ENCODE measurements at places on chromosomes 5 and 9. TPM values are rescaled to one million over a fixed set of nuclear protein-coding genes. Genes with fewer than 3 reads are reported as not detected.
A peak's percentile ranks its signal among the peaks of the same experiment; 100 is the strongest.

The ITGA2 gene
- total RNA-seq: 35.8 TPM

DNA sequence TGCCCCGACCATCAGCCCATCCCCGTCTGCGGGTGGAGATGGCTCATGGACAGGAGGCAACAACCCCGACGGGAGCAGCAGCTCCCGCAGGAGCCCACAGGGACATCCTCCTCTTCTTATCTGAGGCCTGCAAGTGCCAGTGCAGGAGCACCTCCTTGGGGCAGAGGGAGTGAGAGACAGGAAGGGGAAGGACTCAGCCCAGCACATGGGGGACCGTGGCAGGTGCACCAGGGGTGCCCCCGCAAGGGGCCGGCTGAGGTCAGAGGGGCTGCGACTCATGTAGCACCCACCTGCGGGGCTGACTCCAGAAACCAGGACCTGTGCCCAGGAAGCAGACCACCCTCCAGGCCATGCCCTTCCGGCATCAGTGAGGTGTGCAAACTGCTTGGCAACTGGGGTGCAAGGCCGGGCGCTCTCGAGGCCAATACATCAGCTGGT is 259.8 kb upstream of the ADAMTS16 start:
- H3K36me3 ChIP-seq: no peaks in the 10 kb centered on the region
- no peak overlapping the region for H3K4me3 ChIP-seq
- H3K4me1 ChIP-seq: no peaks in the 10 kb centered on the region

DNA sequence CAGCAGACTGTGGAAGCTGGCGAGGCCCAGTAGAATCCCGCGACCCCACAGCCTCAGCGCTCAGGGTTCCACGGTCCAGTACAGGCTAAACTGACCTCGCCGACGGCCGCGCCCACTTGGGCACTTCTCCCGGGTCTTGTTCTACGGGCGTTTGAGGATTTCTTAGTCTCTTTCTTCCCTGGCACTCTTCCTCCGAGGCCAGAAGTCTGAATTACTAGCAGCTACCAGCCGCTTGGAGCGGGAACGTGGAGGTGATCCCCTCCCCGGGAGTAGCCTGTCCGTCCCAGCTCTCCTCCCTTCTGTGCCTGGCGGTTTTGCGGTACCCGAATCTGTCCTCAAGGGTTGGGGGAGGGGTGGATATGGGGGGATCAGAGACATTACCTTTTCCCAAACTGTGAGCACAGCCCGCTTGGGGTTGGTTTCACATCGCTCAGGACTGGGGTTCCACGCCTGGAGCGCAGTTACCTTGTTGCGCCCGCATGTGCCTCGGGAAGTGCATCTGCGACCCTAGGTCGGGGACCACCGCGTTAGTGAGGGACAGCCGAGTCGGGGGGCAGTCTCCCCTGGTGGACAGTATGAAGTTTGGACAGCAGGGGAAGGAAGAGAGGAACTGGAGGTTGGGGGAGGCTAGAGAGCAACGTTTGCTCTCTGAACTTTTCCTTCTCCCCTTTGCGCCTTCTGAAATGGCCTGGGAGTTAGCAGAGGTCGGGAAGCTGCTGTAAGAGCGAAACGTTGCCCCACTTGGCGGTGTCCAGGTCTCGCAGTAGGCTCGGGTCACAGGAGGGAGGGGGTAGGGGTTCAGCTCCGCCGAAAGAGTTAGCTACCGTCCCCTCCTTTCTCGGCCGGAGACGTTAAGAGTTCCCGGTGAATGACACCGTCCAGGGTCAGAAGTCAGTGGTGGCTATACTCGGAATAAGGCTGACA is 190.8 kb downstream of the MEF2C start:
- H3K4me1 ChIP-seq: peaks cover 18% of the 10 kb centered on the region
- no peaks in the 10 kb centered on the region for H3K36me3 ChIP-seq
- H3K4me3 ChIP-seq: peak overlapping the region; percentile 55
- H3K27me3 ChIP-seq: no peaks in the 10 kb centered on the region
- H3K27ac ChIP-seq: no peak overlapping the region

The IL9 gene
- not detected for total RNA-seq
